EH (cell line): ENCODE measurements at places on chromosomes 5 and 9.

- peak; percentile 98 for DNase-seq
Measured at GRCh38 chr5:158384535-158385481, 525.9 kb upstream of the CLINT1 start.

- DNase-seq = peak; percentile 12
Measured at GRCh38 chr5:73619606-73620333, 6.2 kb upstream of the ARHGEF28 start.

DNA sequence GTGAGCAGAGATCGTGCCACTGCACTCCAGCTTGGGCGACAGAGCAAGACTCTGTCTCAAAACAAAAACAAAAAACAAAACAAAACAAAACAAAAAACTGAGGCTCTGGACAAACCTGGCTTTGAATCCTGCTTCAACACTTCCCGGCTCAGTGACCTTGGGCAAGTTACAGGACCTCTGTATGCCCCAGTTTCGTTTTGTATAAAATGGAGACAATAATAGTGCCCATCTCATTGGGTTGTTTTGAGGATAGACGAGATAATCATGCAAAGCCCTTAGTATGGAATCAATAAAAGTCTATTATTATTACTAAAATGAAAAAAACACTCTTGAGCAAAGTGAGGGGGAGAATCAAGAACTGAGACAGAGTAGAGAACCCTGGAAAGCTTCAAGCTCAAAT lies 184.9 kb downstream of the ATP10B start:
- DNase-seq = no peak

DNA sequence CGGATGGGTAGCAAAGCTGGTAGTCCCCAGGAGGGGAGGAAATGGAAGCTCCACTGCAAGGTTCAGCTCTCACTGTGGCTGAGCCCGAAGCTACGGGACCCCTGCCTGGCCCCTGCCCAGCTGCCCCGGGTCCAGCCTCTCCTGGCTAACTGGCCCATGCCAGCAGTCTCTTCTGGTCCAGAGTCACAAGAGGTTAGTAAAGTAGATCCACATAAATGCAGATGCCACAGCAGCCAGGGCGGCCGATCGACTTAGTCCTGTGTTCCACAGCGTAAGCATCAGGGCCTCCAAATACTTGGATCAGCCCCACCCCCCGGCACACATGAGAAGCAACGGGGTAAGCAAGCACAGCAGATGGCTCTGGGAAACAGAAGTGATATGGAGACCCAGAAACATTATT lies 42.1 kb downstream of the MRPL36 start:
- DNase-seq = no peak

DNA sequence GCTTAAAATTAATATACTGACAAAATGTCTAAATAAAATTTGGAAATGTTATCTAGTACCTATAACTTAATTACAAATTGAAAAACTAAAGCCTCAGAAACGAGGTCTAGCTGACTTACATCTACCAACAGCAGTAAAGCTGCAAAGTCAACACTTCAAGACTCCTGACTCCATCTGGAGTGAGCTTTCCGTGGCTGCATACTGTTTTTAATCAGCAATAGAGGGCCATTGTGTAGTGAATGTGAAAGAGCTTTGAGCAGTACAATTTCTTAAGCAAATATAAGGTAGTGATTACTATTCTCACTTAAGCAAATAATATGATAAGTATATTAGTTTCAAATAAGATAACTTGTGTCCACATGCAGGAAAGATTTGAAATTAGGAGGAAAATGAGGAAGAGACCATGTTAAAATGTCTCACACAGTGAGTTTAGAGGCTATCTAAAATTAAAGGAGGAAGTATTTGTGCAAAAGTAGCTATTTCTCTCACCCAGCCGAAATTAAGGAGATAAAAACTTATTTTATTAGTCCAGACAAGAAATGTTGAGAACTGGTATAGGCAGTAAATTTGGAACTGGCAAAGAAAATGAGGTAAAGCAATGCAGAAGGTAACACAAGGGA lies 6.4 kb downstream of the SPINK6 start:
- DNase-seq = no peak

DNA sequence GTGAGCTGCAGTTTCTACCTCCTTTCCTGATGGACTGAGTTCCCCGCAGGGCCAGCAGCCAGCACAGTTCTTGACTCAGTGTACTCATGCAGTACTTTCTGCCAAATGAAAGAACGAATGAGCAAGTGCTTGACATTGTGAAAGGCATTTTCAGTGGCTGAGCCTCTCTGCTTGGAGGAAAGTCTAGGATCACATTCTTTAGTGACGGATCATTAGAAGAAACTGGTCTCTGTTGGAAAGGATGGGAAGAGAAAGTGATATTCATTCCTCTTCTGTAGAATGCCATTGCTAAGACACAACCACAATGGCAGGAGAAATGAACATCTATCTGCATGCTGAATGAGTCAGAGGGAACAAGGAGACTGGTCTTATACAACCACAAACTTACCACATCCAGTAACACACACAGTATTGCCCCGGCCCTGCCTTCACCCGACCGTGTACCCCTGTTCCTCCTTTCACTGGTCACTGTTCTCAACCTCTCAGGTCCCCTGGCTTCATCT lies 206.9 kb downstream of the CRB2 start:
- DNase-seq = peak; percentile 95

DNA sequence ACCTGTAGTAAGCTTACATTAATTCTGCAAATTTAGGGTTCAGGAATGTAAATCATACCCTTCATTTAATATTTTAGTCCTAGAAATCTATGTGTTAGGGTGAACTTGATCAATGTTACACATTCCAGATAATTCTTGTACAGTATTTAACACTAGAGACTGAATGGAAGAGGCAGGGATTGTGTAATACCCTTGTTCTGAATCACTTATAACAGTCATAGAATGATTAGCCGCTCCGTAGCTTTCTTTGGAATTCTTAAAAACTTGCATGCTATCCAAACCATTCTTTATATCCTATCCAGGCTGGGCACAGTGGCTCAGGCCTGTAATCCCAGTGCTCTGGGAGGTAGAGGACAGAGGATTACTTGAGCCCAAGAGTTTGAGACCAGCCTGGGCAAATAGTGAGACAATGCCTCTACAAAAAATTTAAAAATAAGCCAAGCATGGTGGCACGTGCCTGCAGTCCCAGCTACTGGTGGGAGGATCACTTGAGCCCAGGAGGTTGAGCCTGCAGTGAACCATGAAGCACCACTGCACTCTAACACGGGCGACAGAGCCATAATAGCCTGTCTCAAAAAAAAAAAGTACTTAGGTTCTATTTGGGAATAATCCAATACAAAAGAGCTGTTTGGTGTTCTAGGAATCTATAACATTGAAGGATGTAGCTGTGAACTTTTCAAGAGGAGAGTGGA lies 8.3 kb downstream of the ZNF483 start:
- DNase-seq = peak; percentile 22

DNA sequence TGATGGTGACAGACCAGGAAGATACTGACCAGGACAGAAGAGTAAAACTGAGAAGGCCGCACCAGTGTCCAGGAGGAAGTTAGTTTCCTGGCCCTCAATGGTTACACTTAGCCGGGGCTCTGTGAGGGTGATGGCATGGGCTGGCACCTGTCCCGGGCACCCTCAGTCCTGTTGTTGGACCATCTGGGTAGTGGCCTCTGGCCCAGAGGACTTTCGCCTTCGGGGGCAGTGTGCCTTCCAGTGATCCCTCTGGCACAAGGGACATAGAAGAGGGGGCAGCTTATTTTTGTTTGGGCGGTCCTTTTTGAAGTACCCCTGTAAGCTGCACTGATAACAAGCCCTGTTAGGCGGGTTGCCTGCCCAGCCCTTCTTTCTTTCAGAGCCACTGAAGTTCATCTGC lies 1108.6 kb downstream of the TAF11L14 start:
- no peak for DNase-seq

- DNase-seq = no peak
Measured at GRCh38 chr9:123395276-123395688, 39.3 kb downstream of the CRB2 start.

DNA sequence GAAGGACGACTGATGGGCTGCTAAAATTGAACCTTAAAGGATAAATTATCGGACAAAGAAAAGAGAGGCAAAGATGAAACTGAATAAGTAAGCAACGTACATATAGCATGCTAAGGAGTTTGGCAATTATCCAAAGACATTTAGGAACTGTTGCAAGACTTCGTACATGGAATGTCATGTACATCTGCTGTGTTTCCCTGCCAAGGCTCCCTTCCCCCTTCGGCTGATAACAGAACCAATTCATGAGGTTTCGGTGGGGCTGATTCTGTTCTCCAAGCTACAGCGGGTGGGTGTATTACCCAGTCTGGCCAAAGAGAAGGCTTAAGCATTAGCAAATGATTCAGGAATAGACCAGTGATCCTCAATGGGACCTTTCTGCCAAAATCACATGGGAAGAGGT lies 190.9 kb upstream of the FREM1 start:
- DNase-seq = no peak

- no peak for DNase-seq
Measured at GRCh38 chr5:172679628-172680212, 38.7 kb downstream of the NEURL1B start.

- DNase-seq = no peak
Measured at GRCh38 chr9:87677776-87678587, 47.9 kb upstream of the CTSL start.
